ENCODE measurements at places on chromosomes 7 and 10.

- no peak for DNase-seq
Measured at GRCh38 chr10:109275960-109276359, 647.4 kb downstream of the XPNPEP1 start.

DNA sequence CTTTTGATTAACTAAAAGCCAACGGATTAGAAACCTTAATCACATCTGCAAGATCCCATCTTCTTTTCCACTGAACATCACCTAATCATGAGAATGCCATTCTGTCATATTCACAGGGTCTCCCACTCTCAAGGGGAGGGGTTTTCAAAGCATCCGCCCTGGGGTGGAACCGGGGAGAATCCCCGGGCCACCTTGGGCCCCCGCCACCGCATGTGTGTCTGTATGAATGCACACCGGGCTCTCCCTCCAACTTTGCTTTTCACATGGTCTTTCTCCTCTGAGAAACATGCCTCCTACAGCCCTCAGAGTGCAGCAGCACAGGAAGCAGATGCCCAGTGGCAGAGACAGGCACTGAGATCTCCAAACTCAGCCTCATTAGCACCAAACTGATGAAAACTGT is 233.2 kb upstream of the PPP2R2D start:
- no peak for DNase-seq

GRCh38 chr7:15805891-15806290 is 119.4 kb upstream of the MEOX2 start:
- no peak for DNase-seq

DNA sequence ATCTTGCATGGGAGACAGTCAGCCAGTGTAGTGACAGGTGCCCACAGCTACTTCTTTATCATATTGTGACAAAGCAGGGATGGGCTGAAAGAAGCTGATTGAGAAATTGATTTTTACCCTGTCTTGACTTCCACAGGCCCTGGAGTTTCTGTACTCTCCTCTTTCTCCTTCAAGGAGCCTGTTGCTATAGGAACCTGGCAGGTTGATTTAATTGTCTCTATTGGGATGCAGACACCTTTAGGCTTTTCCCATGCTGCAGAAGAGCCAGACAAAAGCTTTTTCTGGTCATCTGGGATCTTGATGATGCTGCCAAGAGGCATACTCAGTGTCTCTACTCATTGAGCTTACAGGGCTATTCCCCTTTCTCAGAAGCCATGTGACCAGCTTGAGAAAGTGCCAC is 754.8 kb downstream of the KCNMA1 start:
- no peak for DNase-seq

DNA sequence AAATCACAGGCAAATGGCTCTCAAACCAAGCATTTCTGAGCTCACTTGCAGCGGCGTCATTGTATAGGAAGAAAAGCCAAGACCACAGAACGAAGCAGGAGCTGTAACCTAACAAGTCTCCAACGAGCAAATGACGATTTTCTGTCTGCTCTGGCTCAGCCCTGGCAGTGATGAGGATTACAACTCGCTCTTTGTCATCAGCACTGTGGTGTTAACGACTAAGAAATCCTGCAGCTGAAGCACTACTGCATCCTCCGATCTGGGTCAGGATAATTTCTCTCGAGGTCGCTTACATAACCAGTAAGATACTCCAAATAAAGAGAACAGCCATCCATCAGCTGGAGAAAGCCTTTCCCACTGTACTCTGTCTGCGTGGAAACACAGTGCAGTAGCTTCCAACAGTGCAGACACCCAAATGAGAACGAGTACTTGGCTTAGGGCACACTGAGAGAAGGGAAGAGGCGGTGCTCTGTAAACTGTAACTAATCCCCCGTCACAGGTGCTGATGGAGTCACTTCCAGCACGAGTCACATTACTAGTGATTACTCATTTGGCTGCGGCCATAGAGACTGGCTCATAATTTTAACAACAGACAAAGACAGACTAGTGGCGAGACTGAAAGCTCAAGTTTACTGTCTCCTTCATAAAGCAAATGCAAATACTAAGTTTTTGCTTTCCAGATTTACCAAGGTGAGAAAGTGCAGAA is 135.8 kb downstream of the NRBF2 start:
- peak; percentile 89 for DNase-seq

DNA sequence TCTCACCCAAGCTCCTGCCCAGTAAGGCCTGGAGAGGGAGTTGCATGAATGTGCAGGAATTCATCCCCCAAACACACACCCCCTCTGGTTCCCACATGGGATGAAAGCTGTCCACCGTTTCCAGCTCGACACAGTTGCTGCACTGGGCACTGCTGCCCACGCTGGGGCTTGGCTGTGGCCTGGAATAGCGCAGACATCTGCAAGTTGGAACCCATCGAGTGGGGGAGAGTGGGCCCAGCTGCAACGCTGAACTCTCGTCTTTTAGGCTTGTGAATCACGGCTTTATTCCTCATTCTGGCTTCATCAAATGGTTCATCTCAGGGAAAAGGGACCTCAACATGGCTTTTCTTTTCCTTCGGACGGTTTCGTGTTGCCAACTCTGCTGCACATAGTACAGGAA is 264.7 kb downstream of the DNAJB6 start:
- DNase-seq = no peak

- no peak for DNase-seq
Measured at GRCh38 chr10:124495162-124495561, 33.5 kb downstream of the LHPP start.

DNA sequence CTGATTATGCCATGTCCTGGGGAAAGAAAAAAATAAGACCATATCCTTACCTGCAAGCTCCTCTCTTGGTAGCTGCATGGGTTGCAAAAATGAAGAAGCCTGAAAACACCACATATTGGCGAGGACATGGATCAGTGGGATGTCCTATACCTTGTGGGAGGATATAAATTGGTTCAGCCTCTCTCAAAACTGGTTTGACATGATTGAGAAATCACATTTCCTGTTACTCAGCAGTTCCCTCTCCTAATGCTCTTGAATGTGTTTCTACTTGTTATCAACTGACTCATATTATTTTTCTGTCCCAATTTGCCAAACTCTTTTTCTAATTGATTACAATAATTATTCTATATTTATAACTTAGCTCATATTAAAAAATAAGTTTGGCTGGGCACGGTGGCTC is 380.2 kb downstream of the EXOC4 start:
- DNase-seq = no peak

DNA sequence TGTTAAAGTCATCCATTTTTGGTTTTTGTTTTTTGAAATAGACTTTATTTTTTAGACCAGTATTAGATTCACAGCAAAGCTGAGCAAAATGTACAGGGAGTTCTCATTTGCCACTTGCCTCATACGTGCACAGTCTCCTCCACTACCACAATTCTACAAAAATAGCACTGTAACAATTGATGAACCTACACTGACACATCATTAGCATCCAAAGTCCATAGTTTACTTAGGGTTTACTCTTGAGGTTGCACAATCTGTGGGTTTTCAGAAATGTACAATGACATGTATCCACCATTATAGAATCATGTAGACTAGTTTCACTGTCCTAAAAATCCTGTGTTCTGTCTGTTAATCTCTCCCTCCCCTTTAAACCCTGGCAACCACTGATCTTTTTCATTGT is 125.8 kb upstream of the PDSS1 start:
- no peak for DNase-seq

DNA sequence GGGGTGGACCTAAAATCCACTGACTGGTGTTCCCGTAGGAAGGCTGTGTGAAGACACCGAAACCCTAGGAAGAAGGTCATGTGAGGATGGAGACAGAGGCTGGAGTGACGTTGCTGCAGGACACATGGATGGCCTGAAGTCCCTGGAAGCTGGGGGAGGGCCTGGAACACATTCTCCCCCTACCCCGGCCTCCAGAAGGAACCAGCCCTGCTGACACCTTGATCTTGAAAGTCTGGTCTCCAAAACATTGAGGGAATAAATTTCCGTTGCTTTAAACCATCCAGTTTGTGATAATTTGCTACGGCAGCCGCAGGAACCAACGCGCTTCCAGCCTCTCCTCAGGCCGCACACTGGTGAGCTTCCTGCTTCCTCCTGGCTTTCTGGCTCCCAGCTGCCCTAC is 288.2 kb downstream of the GLRX3 start:
- DNase-seq = no peak

GRCh38 chr10:63491588-63492316 is 26.0 kb upstream of the JMJD1C start:
- no peak for DNase-seq

DNA sequence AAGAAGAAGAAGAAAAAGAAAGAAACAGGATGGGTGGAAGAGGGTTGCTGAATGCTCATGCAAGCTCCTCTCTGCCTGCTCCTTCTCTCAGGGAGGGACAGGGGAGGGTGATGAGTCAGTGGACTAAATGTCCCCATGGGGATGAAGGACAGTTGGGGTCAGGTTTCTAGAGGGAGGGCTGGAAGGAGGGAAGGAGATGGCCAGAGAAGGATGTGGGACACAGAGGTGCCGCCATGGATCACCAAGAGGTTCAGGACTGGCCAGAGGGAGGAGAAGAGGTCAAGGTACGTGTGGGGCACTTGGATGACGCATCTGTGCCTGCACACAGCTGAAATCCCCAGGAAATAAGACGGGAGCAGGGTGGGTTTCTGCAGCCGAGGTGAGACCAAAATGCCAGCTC is 88.9 kb upstream of the GTF2I start:
- no peak for DNase-seq

- no peak for DNase-seq
Measured at GRCh38 chr7:107792364-107792763, 10.7 kb downstream of the SLC26A3 start.

GRCh38 chr10:1009071-1009494 is 16.6 kb downstream of the IDI2 start:
- DNase-seq = no peak

DNA sequence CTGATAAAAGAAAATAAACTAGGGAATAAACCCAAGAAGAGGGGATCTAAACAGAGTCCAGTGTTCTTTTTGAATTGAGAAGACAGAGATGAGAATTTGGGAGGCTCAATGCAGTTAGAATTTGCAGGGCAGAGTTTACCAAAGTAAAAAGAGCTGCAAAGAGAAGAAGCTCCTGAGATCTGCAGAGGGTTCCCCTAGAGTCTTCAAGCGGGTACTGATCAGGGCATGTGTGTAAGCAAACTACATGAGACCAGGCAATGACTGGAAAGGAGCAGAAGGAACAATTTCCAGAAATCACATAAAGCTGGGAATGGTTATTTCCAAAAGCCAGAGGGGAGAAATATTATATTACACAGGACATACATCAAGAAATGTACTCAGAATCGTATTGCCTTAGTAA is 58.1 kb upstream of the TES start:
- no peak for DNase-seq

GRCh38 chr10:75083972-75084833 is 27.3 kb upstream of the SAMD8 start:
- DNase-seq = no peak

GRCh38 chr10:35396560-35397434 is 60.5 kb downstream of the CCNY start:
- DNase-seq = no peak

DNA sequence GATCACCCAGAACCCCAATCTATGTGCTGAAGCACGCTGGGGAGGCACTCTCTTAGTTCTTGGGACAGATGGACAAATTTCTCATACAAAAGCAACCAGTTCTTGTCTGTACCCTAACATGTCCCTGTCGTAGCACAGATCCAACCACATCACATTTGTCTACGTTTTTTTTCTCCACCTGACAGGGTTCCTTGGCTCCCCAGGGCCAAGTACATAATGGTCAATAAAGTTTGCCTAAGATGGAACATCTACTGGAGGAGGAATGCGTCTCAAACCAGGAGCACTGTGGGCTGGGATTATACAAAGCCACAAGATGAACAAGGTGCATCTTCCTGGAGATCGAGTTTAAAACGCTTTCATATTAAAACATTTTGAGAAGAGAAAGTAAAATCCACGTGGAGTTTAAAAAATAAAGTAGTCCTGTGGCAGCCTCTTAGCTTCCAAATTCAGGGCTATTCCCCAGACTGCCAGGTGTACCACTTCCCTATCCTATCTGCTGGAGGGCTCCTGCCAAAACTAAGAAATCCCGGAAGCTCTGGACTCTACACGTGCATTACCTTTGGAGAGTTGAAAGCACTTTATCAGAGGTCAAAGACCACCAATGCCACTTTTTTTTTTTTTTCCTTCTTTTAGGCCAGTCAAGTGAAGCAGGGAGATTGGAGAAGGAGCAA is 1.4 kb downstream of the TMEM243 start:
- no peak for DNase-seq

- no peak for DNase-seq
Measured at GRCh38 chr7:108138911-108139310, 8.8 kb upstream of the LAMB4 start.

- DNase-seq = peak; percentile 43
Measured at GRCh38 chr10:70462349-70462984, 16.1 kb upstream of the PALD1 start.

DNA sequence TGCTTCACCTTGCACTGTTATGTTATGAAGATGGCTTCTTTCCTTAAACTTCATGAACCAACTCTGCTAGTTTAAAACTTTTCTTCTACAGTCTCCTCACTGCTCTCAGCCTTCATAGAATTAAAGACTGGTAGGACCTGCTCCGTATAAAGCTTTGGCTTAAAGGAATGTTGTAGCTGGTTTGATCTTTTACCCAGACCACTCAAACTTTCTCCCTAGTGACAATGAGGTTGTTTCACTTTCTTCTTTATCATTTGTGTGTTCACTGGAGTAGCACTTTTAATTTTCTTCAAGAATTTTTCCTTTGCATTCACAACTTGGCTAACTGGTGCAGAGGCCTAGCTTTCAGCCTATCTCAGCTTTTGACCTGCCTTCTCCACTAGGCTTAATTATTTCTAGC is 316.4 kb upstream of the RNF32 start:
- DNase-seq = no peak

- no peak for DNase-seq
Measured at GRCh38 chr10:14285941-14286560, 44.7 kb downstream of the FRMD4A start.

DNA sequence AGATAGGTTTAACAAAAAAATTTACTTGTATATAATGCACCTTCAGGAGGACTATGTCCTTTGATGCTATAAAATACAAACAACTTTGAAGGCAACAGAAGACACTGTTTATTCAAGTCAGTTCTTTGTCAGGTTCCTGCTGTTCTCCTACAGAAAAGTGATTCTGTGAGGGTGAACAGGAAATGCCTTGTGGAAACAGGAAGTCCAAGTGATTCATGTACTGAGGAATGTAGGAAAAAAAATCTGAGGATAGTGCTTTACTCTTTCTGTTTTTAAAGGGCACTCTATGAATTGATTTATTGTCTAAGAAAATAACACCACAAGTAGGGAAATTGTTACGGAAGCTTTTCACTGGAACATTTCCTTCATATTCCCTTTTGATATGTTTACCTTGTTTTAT is 171.9 kb downstream of the HDAC9 start:
- DNase-seq = no peak

DNA sequence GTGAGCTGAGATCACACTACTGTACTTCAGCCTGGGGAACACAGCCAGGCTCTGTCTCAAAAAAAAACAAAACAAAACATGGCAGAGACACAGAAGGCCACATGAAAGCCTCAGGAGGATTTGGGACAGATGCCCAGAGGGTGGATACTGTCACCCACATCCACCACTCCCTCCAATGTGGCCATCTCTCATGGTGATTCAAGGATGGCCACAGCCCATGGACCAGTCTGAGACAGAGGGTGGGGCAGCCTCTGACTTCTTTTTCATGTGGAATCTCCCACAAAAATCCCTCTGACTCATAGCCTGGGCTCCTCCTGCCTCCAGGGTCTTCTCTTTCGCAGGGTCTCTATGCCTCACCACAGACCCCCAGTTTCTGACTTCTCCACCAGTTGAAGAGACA is 59.0 kb upstream of the GTF2I start:
- DNase-seq = no peak

- no peak for DNase-seq
Measured at GRCh38 chr10:122102869-122103525, 114.0 kb downstream of the TACC2 start.

GRCh38 chr10:116810120-116810500 is 39.2 kb upstream of the ENO4 start:
- DNase-seq = no peak
